Ascending aorta (tissue), 2 donors: ENCODE measurements at places on chromosomes 5 and 9. TPM values are rescaled to one million over a fixed set of nuclear protein-coding genes. Genes with fewer than 3 reads are reported as not detected.

The SLC12A7 gene
- total RNA-seq, result 101 TPM

DNA sequence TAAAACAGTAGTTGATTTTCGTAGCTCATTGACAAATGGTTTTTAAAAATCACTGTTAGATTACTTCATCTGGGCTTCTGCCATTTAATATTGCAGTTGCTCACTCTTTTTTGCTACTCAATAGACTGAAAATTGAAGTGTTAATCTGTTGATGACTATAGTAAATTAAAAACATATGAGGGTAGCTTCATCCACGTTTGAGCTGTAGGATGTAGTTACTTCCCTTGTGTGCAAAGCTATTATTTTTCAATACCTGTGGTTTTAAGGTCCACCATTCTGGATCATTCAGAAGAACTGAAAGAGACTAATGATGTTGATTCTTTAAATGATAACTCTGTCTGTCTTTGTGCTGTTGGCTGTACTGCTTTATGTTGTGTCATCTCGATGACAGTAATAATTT lies 74.7 kb downstream of the LNPEP start:
- no peak for DNase-seq

The RALGPS1 gene
- 9.8 TPM for total RNA-seq

DNA sequence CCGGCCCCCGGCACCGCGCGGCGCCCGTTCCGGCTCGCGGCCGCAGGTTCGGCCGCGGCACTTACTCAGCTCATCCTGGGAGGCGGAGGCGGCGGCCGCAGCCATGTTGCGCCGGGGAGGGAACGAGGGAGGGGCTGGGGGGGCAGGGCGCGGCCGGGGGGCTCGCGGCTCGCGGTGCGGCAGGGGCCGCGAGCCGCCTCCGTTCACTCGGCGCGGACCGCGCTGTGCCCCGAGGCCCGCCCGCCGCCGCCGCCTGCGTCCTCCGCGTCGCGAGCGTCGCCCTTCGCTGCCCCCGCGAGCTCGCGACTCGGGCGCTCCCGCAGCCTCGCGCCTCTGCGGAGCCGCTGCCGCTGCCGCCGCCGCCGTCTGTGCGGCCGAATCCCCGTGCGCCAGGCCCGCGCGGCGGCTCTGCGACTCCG lies 735 bp downstream of the ECPAS start:
- no peak for DNase-seq

DNA sequence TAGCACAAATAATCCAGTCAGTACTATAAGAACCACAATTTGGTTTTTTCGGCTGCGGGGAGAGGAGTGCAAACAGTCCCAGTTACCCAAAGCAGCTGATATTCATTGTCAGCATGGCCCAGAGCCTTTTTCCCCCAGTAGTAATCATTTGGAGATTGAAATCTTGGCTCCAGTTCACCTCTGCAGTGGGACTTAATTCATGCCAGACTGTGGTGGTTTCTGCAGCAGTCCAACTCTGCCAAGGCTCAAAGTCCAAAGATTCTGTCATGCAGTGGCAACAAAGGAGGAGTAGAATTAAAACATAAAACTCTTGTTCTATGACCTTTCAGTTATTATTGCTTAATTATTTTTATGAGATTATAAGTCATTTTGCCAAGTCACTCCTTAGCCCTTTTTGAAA lies 25.0 kb upstream of the TRIM36 start:
- DNase-seq, result no peak

DNA sequence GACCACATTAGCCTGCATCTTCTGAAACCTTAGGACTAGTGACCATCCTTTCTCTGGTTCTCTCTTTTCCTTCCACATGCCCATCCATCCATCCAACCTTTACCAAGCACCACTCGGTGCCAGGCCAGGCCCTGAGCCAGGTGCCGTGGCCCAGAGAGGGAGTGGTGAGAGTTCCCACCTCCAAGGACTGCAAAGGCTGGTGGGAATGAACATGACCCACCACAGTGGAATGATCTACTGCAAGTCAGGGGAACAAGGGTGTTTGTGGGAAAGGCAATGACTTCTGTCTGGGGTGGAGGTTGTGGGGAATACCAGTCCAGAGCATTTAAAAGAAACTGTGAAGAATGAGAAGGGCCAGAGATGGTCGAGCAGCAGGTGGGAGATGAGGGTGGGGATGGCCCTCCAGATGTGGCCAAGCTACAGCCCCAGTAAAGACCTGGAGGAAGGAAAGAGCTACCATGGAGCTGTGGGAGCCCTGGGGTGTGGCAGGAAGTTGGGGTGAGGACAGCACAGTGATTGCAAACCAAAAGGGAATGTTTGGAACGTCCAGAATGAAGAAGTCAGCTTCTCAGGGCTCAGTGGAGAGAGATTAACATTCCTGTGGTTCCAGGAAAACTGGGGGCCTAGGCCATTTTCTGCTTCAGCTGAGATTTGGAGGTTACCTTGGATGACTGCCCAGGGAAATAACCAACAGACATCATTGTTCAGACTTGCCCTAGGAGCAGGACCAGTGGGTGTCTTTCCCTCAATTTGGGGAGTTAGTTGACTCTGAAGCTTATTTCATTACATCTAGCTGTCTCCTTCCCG lies 30.7 kb upstream of the CORO2A start:
- no peak for DNase-seq

The PCDHGB2 gene
- total RNA-seq, result 12.2 TPM

DNA sequence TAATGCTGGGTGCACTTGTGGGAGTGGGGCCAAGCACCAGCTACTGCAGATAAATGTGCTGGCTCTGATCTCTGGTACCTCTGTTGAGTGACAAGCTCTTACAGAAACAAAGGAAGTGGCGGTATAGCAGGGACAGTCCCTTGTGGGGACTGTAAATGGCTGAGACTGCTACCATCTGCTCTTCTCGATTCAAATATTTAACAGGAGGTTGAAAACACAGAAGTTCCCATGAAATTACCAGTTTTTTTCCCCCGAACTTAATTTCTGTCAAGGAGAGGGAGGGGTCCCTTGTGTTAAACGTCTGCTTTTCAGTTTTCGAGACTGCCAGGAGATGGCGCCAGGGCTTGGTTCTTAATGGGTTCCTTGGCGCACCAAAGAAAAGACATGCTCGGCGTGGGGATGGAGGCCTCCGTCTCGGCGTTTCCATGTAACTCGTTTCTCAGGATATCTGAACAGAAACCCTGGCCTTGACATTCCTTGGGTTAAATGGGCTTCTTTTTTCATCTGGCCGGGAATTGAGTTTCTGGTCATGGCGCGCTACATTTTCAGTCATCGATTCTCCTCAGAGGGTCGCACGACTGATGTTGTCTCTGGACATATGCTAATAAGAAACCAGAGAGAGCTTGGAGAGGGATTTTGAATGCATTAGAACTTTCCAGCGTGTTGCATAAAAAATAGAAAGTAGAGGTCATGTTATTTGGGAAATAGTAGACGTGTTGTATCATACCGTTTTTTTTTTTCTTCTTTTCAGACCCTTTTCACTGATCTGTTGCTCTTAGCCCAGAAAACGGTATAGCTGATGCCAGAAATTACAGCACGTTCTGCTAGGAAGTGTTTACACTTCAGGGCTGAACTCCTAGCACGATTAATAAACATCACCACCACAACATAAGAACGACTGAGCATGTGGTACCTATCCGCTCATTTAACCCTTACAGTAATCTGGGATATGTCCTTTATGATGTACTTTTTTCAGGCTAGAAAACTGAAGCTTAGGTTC lies 64.0 kb downstream of the CARTPT start:
- peak; percentile 92 for DNase-seq

DNA sequence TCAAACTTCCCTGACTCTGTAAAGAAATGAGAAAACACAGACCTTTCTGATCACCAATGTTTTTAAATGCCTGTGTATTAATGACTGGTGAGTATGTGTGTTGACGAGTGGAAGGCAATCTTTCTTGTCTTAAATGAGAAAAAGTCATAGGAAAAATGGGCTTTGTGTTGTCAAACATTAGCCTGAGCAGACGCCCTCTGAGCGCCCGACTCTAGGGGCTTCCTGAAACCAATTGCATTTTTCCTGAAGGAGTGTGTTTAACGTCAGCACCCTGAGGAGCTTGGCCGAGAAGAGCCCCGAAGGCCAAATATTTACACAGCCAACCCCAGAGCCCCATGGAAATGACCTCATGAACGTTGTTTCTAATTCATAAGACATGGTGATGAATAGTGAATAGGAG lies 154.3 kb downstream of the PHF2 start:
- no peak for DNase-seq

GRCh38 chr5:107402434-107403227 lies 268.1 kb downstream of the EFNA5 start:
- no peak for DNase-seq

DNA sequence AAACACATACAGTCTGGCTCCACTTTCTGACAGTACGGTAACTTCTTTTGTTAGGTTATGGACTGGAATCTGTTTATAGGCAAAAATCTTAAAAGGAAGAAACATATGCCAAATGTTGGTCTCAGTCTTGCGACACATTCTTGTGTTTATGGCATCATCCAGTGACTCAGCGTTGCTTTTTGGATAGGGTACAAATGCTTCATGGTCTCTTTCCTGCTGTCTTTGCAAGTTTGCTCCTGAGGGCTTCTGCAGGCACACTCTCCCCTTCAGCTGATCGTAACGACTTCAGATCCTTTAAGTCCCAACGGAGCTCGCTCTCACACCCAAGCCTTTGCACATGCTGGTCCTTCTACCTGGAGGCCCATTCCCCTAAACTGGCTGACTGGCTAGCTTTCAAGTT lies 23.6 kb upstream of the TNFSF8 start:
- peak; percentile 74 for DNase-seq

The NPDC1 gene
- 579 TPM for total RNA-seq

DNA sequence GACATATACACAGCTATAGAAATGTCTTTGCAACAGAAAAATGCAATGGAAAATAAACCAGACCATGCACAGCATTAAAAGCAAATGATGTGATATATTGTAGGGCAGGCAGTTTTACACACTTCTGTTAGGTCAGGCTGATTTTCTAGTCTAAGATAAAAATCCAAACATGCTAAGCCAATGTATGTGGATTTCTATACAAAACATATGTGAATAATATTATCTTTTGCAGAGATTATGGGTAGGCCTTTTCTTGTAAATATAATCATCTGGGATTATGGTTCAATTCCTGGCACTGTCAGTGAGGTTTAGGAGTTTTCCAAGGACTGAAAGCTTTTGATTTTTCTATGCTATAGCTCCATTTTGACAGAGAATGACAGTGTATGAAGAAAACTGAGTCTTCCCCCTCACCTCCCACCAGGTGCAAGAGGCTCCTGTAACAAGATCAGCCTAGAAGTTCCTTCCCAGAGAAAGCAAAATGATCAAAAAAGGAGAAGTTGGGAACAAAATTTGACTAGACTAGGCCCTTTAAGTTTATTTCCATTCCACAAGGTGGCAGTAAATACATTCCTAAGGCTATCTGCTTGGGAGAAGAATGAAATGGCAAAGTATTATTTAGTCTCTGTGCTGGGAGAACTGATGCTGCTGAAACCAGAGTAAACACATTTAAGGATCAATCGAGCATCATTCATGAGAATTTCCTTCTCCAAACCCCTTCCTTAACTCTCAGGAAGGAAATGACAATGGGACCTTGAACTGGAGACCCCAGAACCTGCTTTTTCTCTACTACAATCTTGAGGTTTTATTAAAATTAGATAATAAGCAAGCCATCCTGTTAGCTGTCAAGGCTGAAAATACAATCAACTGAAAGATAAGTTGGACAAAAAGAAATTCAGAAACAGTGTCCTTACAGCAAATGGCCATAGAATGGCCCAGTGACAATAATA lies 133.0 kb upstream of the TUT7 start:
- DNase-seq, result no peak

DNA sequence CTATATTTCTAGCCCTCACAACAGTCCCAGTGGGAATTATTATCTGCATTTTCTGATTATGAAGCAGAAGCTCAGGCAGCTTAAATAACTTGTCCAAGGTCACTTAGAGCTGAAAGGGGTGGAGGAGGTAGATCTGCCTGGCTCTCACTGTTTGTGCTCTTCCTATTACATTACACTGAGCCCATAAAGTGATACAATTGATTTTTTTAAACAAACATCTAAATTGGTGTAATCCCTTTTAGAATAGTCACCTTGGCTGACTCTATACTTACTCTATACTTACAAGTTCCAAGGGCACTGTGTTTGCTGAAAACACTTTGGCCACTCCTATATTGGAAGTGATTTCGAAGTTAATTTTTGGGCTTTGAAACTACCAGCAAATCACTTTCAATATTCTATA lies 144.7 kb downstream of the APBA1 start:
- DNase-seq, result no peak

DNA sequence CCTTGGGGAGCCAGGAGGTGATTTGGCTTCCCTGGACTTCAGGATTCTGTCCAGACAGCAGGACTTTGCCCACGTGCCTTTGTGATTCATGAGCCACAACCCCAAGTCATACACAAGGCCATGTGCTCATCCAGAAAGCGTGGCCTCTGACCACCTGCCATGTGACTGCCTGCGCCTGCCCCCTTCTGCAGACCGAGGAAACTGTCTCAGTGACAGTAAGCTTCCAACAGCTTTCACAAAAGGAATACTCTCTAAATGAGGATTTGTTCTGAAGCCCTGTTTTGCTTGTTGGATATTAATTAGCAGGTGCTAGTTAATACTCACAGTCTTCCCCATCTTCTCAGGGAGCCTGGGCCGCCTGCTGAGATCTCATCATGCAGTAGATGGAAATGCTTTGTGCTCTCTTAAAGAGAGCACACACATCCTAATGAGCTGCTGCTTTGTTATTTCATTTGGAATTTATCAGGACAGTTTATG lies 36.9 kb upstream of the ANGPTL2 start:
- DNase-seq, result no peak

GRCh38 chr5:25488119-25488518 lies 843.3 kb upstream of the CDH10 start:
- no peak for DNase-seq

GRCh38 chr5:176748967-176749935 lies 61.1 kb upstream of the UNC5A start:
- no peak for DNase-seq

DNA sequence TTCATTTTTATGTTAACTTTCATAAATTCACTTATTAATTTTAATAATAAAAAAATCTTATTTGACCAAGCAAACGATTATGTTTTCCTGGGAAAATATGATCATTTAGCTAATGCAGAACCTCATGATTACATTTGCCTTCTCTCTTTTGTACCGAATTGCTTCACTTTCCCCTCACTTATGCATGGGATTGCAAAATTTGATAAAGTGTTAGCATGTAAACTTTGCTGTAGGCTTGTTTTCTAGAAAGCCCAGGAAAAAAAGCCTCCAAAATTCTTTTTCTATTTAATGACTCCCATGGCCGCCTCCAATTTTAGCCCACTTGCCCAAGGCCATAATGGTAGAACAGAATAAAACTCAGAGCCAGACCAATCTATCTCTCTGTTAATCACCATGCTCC lies 82.8 kb upstream of the FBXL7 start:
- DNase-seq, result no peak

GRCh38 chr9:86281593-86282076 lies 703 bp downstream of the ISCA1 start:
- no peak for DNase-seq

The C1QTNF3 gene
- total RNA-seq, result 1.3 TPM

The HBEGF gene
- total RNA-seq, result 3.0 TPM

The PTGES2 gene
- 97.2 TPM for total RNA-seq

GRCh38 chr5:52134013-52134650 lies 653.6 kb upstream of the ITGA1 start:
- no peak for DNase-seq

The SLC36A1 gene
- 19.9 TPM for total RNA-seq
